Stimulated activated CD4-positive, alpha-beta T cell treated with anti-CD3 and anti-CD28 coated beads, Interleukin-4, amount 100 ng/mL, for 1 hour (primary cell): ENCODE measurements at places on chromosomes 13 and 19.

GRCh38 chr13:29266261-29266660, 329.2 kb downstream of the SLC7A1 start:
- no peak for DNase-seq

DNA sequence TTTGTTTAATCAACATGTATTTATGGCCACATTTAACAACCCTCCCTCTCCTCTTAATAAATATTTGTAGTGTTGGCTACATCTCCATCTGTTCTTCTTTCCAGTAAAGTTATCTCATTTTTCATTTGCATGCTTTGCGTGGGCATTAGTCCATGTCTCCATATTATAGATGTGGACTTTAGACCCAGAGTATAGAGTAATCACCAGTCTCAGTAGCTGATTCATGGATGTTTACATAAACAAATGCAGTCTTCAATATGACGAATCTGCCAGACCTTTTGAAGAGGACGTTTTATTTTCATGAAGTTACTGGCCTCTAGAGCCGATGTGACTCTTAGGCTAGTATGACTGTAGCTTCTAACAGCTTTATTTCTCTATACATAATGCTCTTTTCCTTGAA, 1546.2 kb downstream of the OLFM4 start:
- DNase-seq: no peak

- DNase-seq: no peak
Observed at GRCh38 chr19:39390451-39390750, 505 bp downstream of the PAF1 start.

DNA sequence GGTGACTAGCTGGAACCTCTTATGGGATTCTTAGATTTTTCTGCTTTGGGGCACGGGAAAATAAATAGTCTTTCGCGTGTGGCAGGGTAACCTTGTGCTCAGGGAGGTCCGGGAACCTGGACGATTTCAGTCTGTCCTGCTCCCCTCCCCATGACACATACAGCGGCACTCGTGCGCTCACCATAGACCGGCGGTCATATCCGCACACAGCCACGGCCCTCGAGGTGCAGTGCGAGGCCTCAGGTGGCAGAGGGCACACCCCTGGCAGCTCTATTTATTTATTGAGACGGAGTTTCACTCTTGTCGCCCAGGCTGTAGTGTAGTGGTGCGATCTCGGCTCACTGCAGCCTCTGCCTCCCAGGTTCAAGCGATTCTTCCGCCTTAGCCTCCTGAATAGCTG, 3.0 kb downstream of the ONECUT3 start:
- DNase-seq: no peak

- no peak for DNase-seq
Observed at GRCh38 chr13:94706843-94707399, 5.4 kb downstream of the SOX21 start.

DNA sequence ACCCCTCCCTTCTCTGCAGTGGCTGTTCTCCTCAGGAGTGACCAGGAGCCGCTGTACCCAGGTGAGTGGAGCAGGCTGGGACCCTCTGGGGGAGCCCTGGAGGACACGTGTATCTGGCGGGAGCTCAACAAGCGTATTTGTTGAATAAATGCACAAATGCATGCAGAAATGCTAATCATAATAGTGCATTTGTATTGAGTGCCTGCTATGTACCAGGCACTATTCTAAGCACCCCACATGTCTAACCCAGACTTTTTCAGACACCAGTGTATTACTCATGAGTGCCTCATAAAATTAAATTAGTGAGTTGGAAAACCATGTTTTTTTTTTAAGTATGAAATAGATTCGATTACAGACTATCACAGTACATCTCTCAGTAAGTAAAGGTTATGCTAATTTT, 7.9 kb downstream of the HPN start:
- no peak for DNase-seq

- DNase-seq: no peak
Observed at GRCh38 chr19:18869023-18869618, 26.8 kb downstream of the CERS1 start.
